Gastrocnemius medialis (tissue), 4 donors: ENCODE measurements at places on chromosomes 1 and 21. TPM values are rescaled to one million over a fixed set of nuclear protein-coding genes. Genes with fewer than 3 reads are reported as not detected.
A peak's percentile ranks its signal among the peaks of the same experiment; 100 is the strongest.

DNA sequence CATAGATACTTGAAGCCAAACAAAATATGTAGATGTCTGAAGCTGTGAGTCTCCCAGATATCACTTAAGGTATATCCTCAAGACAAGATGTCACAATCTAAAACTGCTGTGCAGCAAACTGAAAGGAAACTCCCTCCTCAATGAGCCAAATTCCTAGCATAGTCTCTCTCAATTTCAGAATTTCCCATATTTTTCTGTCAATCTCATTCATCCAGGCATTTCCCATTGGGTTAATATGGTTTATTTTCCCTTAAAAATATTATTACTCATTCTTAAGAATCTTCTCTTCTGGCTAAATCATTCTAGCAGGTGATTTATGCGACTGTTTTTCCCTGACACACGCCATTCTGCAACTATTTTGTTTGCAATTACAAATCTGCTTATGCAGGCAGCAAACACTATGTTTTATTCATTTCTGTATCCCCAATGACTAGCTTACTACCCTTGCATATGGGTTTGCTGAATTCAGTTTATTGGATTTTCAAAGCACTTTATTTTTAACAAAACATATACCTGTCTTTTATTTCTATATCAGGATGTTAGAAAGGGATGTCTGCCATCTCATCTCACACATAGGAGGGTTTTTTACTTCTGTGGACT is 69.9 kb downstream of the TNFSF4 start:
- H3K4me1 ChIP-seq = no peaks in the 10 kb centered on the region
- no peaks in the 10 kb centered on the region for H3K27me3 ChIP-seq
- no peak overlapping the region for H3K4me3 ChIP-seq
- H3K36me3 ChIP-seq = no peaks in the 10 kb centered on the region

DNA sequence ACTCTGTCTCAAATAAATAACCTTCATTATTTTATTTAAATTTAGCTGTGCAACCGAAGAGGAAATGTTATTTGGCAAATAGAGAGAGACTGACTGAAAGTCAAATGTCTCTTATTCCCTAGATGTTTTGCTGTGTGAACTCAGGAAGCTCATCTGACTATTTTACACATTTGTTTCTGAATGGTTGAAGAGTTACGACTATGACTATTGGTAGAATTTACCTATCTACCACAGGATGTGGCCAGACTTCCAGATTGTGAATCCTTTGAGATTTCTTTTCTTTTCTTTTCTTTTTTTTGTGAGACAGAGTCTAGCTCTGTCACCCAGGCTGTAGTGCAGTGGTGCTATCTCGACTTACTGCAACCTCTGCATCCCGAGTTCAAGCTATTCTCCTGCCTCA is 5.3 kb upstream of the SDE2 start:
- no peak for DNase-seq
- H3K4me1 ChIP-seq = peaks cover 7% of the 10 kb centered on the region
- H3K27me3 ChIP-seq = no peaks in the 10 kb centered on the region
- no peak overlapping the region for H3K4me3 ChIP-seq
- H3K36me3 ChIP-seq = no peaks in the 10 kb centered on the region

- no peak for DNase-seq
- H3K4me1 ChIP-seq = no peaks in the 10 kb centered on the region
- H3K36me3 ChIP-seq = no peaks in the 10 kb centered on the region
Observed at GRCh38 chr1:33070628-33071027, 10.3 kb upstream of the AZIN2 start.

GRCh38 chr1:153567621-153568366 is 2.1 kb upstream of the S100A2 start:
- no peak for DNase-seq
- no peaks in the 10 kb centered on the region for H3K36me3 ChIP-seq
- H3K27me3 ChIP-seq = no peaks in the 10 kb centered on the region
- H3K4me3 ChIP-seq = peak overlapping the region; percentile 28
- peak overlapping the region; percentile 87 for H3K27ac ChIP-seq

DNA sequence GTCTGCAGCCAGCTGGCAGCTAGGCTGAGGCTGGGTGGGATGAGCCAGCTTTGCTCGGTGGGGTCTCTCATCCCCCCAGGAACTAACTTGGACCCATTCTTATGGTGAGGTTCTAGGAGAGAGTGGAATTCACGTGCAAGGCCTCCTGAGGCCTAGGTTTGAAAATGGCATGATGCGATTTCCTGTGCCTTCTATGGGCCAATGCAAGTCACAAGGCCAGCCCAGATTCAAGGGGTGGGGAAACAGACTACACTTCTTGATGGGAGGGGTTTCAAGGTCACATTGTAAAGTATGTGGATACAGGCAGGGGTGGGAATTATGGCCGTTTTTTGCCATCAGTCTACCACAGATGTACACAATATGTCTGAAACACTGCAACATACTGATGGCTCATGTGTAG is 48.3 kb downstream of the HTR6 start:
- H3K27me3 ChIP-seq = no peaks in the 10 kb centered on the region
- H3K27ac ChIP-seq = no peak overlapping the region
- no peak for DNase-seq
- H3K4me1 ChIP-seq = no peaks in the 10 kb centered on the region

GRCh38 chr1:21706151-21706835 is 37.1 kb upstream of the RAP1GAP start:
- no peak overlapping the region for H3K27ac ChIP-seq
- no peaks in the 10 kb centered on the region for H3K4me1 ChIP-seq
- H3K27me3 ChIP-seq = no peaks in the 10 kb centered on the region
- DNase-seq = peak; percentile 12
- H3K4me3 ChIP-seq = no peak overlapping the region

GRCh38 chr1:174314433-174314832 is 133.3 kb upstream of the GPR52 start:
- H3K4me3 ChIP-seq = no peak overlapping the region
- no peak overlapping the region for H3K27ac ChIP-seq
- no peaks in the 10 kb centered on the region for H3K27me3 ChIP-seq

DNA sequence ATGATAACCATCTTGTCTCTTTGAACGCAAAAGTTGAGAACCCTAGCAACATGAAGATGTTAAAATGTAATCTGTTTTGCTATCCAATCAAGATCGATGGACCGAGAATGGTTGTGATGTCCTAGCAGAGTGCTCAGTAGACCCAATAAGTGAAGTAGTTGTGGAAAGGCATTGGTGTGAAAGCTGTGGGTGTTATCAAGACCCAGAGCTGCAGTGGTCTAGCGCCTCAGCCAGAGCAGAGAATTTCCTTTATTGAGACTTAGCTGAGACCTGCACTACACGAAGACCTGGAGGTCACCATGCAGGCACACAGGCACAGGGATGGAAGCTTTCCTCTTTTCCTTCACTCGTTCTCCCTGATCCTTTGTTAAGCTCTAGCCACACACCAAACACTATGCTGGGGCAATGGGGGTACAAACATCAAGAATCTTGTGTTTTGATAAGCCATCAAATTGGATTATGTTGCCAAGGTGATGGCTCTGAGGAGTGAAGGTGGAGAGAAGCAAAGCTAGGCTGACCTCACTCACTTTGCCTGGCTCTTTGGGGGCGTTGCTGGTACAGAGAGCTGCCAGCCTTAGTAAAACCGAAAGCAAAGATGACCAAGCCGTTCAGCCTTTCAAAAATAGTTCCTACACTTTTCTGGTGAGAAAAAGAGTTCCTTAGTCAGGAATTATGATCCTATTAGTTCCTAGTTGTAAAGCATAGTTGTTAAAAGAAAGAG is 24.1 kb downstream of the METTL13 start:
- no peak overlapping the region for H3K4me3 ChIP-seq
- no peaks in the 10 kb centered on the region for H3K27me3 ChIP-seq
- H3K27ac ChIP-seq = no peak overlapping the region
- no peaks in the 10 kb centered on the region for H3K4me1 ChIP-seq
- H3K36me3 ChIP-seq = no peaks in the 10 kb centered on the region

DNA sequence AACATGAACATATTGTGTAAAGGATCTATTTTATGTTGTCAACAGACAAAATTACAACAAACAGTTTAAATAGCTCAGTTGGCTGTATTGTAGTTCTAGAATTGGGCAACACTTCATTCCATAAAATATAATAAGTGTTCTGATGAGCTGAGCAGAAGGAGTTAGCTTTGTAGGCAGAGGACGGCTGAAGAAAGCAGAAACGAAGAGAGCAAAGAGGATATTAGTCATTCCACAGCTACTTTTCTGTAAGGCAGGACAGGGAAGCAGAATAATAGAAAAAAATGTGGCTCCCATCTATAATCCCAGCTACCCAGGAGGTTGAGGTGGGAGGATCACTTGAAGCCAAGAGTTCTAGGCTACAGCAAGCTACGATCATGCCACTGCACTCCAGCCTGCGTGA is 20.2 kb upstream of the IVNS1ABP start:
- no peak overlapping the region for H3K4me3 ChIP-seq
- no peaks in the 10 kb centered on the region for H3K4me1 ChIP-seq
- no peaks in the 10 kb centered on the region for H3K36me3 ChIP-seq

The NBPF4 gene
- total RNA-seq = not detected

The VPS26C gene
- total RNA-seq = 70.7 TPM

DNA sequence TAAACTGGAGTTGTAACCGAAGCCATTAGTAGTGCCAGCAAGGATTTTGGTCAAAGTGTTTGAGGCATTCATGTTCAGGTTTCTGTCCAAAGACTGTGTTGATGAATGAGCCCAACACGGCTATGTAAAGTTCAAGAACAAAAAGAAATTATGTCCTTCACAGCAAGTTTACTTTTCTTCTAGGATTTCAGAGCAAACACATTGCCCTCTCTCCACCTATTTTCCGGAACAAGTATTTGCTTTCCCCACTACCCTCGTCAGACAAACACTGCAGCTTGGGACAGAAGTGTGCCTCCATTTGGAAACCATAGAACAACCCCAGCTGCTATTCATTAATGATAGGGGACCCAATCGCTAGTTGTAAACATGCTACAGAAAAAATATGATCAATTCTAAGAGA is 151.4 kb upstream of the C1orf105 start:
- no peaks in the 10 kb centered on the region for H3K36me3 ChIP-seq
- peaks cover 6% of the 10 kb centered on the region for H3K4me1 ChIP-seq
- H3K27me3 ChIP-seq = no peaks in the 10 kb centered on the region
- DNase-seq = no peak

The SPRR1A gene
- not detected for total RNA-seq

- peak overlapping the region; percentile 90 for H3K27ac ChIP-seq
- H3K36me3 ChIP-seq = no peaks in the 10 kb centered on the region
- peaks cover 21% of the 10 kb centered on the region for H3K4me1 ChIP-seq
- H3K4me3 ChIP-seq = peak overlapping the region; percentile 80
Observed at GRCh38 chr1:213988507-213989001, 781 bp downstream of the PROX1 start.

GRCh38 chr1:78408810-78409209 is 82.0 kb upstream of the PTGFR start:
- H3K4me1 ChIP-seq = no peaks in the 10 kb centered on the region
- no peaks in the 10 kb centered on the region for H3K27me3 ChIP-seq
- H3K4me3 ChIP-seq = no peak overlapping the region

The LYSMD1 gene
- total RNA-seq = 14.6 TPM

The IGSF9 gene
- total RNA-seq = 0.11 TPM

The KIF14 gene
- 0.19 TPM for total RNA-seq
